ENCODE measurements at places on chromosomes 11 and 22.

GRCh38 chr22:27461470-27461869 is 340.1 kb downstream of the MN1 start:
- no peak for DNase-seq

DNA sequence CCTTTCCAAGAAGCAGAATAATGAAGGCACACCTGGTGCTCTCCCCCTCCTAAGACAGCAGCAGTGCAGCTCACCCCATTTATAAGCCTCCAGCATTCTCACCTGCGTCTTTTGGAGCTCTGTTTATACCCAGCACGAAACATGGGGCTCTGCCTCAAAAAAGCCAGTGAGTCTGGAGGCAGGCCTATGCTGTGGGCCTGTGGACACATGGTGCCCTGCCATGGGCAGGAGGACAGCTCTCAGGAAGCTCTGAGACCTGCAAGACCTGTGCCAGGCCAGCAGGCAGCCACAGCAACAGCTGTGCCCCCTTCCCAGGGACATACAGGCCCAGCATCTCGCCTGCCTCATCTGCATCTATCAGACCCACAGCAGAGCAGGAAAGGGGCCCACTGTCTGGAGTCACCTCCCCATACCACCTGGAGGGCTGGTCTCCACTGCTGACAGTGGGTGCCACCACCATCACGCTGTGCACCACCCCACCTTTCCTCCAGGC is 64.2 kb downstream of the DGCR2 start:
- DNase-seq, result no peak

- no peak for DNase-seq
These were observed 655.9 kb upstream of the TENM4 start for GRCh38 chr11:80096736-80097135.

- DNase-seq, result peak; percentile 74
These were observed 10.0 kb downstream of the PPM1F start for GRCh38 chr22:21942407-21943343.

GRCh38 chr11:45142241-45143055 is 4.0 kb upstream of the PRDM11 start:
- no peak for DNase-seq

DNA sequence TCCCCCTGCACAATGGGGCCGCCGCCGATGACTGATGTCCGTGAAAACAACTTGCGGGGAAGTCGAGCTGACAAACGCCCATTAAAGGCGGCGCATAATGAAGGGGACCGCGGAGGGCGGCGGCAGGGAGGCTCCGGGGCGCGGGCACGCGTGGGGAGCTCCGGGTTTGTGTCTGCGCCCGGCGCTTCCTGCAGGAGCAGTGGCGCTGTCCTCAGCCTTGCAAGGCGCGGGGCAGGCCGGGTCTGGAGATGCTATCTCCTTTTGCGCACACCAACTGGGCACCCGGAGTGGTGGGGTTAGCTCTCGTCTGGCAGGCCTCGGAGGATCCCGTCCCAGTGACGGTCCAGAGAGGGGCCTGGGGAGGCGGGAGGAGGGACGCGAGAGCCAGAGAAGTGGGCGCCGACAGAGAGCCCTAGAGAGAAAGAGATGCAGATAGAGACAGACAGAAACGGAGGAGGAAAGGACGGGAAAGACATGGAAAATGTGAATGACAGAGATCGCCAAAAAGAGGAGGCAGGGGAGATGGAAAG is 390 bp upstream of the FGF3 start:
- DNase-seq, result no peak

GRCh38 chr22:49235463-49236300 is 592.0 kb downstream of the BRD1 start:
- DNase-seq, result no peak

DNA sequence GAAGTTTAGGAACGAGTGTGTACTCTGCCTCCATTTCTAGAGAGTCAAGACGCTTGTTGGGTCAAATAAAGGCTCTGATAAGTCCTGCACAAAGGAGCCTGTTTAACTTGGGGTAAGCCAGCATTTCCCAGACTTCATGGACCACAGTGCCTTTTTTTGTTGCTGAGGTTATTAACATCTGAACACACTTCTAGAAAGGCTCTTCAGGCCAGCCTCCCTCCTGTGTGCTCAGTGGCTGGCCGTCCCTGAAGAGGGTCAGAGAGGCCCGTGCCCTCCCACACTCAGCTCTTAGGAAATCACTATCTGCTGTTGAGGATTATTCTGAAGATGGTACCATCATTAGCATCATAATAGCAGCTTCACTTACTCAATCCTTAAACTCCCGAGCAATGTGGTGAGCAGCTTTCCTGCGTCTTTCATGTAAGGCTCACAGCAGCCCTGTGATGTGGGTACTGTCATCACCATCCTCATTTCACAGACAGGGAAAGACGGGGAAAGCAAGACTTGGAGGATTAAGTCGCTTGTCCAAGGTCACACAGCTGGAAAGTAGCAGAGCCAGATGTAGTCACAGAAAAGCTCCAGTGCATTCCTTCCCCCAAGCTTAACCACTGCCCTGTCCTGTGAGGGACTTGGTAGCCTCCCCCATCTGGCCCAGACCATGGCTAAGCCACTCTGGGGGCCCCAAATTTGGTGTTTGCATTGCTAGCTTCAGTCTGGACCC is 71.3 kb downstream of the TSPAN18 start:
- DNase-seq, result no peak

DNA sequence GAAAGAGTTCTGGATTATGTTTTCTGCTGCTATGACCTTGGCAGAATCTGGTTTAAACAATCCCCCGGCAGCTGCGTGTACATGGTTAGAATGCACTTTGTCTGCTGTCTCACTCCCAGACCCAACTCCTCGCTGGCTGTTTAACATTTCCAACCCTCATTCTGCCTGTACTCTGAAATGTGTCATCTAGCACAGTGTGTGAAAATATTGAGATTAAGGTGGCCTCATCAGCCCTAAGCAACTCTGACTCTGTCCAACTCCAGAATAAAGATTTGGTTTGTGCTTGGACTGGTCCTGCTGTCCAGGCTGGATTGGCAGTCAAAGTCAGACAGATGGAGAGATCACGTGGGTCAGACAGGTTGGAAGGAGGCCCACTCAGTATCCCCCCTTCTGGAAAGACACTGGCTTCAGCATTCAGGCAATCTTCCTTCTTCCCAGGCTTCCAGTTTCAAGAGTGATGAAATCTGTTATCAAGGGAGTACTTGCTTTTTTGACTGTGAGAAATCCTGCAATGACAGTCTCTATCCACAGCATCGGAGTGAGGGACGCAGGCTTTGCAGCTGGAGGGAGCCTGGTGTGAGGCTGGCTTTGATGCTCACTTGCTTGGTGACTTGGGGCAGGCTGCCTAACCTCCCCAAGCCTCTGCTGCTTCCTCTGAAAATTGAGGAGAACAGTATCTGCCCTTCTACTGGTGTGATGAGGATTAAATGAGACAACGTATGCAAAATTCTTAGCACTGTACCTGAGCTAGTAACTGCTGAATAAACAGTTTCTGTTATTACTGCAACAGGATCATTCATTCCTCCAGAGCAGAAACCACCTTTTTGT is 29.8 kb downstream of the ABTB2 start:
- no peak for DNase-seq

- DNase-seq, result no peak
These were observed 64.2 kb upstream of the SLC22A12 start for GRCh38 chr11:64526795-64527194.

- peak; percentile 82 for DNase-seq
These were observed 2.5 kb downstream of the TCN2 start for GRCh38 chr22:30609260-30610185.

- DNase-seq, result no peak
These were observed 3.7 kb downstream of the SHANK2 start for GRCh38 chr11:71248656-71249055.

DNA sequence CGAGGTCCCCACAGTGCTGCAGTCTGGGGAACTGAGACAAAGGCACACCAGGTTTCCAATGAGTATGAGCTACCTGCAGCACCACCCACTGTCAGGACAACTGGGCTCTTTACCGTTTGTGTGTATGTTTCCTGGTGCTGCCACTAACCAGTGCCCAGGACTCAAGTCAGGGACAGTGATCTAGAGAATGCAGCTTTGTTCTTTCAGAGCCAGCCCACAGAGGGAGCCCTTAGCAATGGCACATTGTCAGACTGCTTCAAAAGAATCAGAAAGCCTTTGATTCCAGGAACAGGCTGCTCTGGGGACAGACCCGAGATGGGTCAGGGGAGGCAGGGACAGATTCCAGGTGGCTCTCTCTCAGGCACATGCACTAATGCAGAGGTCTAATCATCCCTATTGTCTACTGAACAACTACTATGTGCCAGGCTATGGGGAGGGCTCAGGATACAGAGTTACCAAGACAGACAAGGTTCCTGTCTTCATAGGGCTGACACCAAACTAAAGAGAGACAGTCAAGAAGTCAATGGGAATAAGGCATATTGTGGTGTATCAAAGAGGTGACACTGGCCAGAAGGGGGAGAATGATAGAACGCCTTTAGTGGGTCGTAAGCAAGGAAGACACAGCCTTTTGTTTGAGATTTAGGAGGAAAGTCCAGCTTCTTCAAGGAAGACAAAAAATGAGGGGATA is 103.7 kb downstream of the VPREB1 start:
- peak; percentile 41 for DNase-seq

GRCh38 chr11:126345759-126346585 is 9.5 kb upstream of the ST3GAL4 start:
- DNase-seq, result peak; percentile 97

- no peak for DNase-seq
These were observed 319.7 kb downstream of the CTTN start for GRCh38 chr11:70717936-70718595.

GRCh38 chr11:14974515-14975251 is 2.5 kb upstream of the CALCA start:
- peak; percentile 67 for DNase-seq

- DNase-seq, result no peak
These were observed 23.8 kb downstream of the OSBP2 start for GRCh38 chr22:30718491-30718890.

DNA sequence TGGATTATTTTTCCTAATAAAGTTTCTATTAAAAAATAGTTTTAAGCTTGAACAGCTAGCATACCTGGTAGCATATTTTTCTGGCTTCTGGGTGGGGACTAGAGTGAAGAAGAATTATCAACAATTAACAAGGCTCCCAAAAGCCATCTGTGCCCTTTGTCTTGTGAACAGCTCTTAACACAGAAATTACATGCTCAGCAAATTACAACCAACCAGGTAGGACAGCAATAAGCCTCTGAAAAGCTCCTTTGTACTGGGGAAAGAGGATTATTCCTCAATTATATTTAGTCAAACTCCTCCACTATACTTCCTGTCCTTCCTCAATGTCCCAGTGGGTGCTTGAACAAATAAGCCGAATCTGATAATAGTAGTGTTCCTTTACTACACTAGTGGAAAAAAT is 162.8 kb downstream of the RAB38 start:
- DNase-seq, result no peak

DNA sequence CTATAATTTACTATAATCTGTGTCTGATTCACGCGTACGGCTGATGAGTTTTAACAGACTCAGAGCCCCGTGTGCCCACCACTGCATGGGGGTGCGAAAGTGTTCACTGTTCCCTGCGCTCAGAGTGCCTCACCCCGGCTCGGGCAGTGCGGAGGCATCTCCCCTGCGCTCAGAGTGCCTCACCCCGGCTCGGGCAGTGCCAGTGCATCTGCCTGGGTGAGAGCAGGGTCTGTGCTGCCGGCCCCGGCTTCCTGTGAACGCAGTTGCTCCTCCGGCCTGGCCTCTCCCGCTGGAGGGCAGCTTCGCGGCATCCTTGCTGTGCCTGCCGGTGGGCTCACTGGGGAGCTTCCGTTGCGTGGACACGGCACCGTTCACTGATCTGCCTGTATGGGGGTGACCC is 14.2 kb downstream of the PTDSS2 start:
- DNase-seq, result no peak

GRCh38 chr11:120747850-120748814 is 236.6 kb downstream of the GRIK4 start:
- peak; percentile 4 for DNase-seq

- no peak for DNase-seq
These were observed 64.7 kb downstream of the ADAMTS15 start for GRCh38 chr11:130513132-130513531.

GRCh38 chr11:72018171-72018570 is 19.5 kb downstream of the IL18BP start:
- DNase-seq, result no peak

GRCh38 chr11:118921929-118922744 is 3.6 kb downstream of the BCL9L start:
- DNase-seq, result no peak

DNA sequence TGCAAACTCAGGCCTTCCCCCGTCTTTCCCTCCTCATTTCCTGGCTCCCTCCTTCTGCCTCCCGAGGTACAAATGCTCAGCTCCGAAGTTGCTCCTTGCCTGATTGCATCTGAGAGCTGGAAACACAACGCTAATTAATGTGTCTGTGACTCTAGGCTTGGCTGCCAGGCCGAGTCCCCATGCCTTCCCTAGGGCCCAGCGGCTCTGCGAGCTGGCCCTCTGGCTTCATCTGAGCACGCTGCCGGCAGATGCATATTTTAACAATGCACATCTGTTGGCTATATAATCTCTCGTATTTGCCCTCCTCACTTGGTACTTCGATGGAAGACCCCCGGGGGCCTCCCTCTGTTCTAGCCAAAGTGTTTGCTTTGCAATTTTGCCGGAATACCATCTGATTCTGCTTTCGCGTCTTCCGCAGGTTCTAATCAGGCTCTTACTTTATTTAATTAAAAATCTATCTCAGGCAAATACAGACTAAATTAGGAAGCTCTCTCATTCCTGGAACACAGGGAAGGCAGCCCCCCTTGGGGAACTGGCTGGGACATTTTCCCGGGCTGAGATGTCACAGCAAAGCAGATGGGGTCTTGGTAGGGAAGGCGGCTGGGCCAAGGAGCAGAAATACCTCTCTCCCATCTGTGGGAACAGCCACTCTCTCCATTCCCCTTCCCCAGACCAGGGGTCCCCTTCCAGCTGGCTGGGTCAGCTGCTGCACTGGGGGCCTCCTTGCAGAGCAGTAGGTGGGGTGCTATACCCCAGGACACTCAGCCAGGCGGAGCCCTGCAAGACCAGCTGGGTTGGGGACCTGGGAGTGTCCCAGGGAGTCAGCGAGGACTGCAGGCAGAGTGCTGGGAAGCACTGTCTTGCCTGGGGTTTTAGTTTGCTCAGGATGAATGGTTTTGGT is 162.8 kb downstream of the ST3GAL4 start:
- DNase-seq, result no peak

- no peak for DNase-seq
These were observed 42.6 kb downstream of the PPP2R1B start for GRCh38 chr11:111723595-111723994.

DNA sequence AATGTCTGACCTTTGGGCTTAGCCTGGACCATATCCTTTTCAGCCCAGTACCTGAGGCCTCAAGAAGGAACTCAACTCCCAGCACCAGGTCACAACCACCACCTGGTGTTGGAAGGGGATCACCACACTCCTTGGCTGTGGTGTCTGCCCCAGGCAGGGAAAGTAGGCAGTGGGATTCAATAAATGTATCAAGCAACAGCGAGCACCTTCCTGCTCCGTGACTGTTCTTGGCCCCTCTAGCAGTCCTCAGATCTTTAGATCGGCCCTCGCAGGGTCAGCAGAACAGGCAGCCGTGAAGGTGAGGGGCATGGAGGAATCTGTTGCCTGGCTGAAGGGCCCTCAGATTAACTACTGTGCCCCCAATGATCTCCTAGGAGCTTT is 15.9 kb downstream of the ARFGAP2 start:
- DNase-seq, result no peak

GRCh38 chr11:111729831-111730311 is 36.3 kb downstream of the PPP2R1B start:
- peak; percentile 33 for DNase-seq

All from hematopoietic multipotent progenitor cell treated with erythropoietin and hydrocortisone succinate and interleukin-3 and kit ligand, for 4 days (in vitro differentiated cells).